ENCODE measurements at places on chromosomes 2 and 18.

- DNase-seq, result no peak
Measured at GRCh38 chr2:74696829-74697228, 42.8 kb downstream of the SEMA4F start.

- DNase-seq, result no peak
Measured at GRCh38 chr2:158004126-158004764, 97.4 kb upstream of the UPP2 start.

DNA sequence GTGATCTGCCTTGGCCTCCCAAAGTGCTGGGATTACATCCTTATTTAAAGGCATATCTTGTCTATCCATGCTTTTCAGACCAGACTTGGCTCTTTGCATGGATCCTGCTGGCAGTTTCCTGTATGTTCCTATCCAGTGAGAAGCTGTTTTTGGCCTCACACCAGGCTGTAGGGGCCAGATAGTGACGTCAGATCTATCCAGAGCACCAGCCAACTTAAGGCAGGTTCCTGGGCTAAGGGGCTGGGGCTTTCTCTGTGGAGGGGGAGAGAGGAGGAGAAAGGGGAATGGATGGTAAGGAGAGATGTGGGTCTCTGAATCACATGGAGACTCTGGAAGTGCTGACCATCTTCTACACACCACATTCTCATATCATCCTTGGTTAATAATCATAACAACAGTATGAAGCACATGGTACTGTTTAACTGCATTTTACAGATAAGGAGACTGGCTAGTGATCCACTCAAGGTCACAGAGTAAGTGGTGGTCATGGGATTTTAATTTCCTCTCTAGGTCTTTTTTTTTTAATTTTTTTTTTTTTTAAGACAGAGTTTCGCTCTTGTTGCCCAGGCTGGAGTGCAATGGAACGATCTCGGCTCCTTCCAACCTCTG lies 2.0 kb upstream of the FAM117B start:
- no peak for DNase-seq

- DNase-seq, result no peak
Measured at GRCh38 chr2:46798998-46799698, 116.5 kb downstream of the MCFD2 start.

All from activated T-helper 2 cell treated with anti-CD3 and anti-CD28 coated beads, Interferon-gamma antibody, Interleukin-2, Interleukin-4, amounts not matched to agents 10 μg/mL and 5 μg/mL and 100 μg/mL, durations not matched to agents 14 hours and 24 hours and 36 hours (primary cell).